ENCODE measurements at places on chromosomes 6 and 20. TPM values are rescaled to one million over a fixed set of nuclear protein-coding genes. Genes with fewer than 3 reads are reported as not detected.

- DNase-seq: no peak
Observed at GRCh38 chr6:9799582-9799981, 615.3 kb downstream of the TFAP2A start.

- DNase-seq: no peak
Observed at GRCh38 chr20:49147296-49147695, 40.8 kb downstream of the STAU1 start.

DNA sequence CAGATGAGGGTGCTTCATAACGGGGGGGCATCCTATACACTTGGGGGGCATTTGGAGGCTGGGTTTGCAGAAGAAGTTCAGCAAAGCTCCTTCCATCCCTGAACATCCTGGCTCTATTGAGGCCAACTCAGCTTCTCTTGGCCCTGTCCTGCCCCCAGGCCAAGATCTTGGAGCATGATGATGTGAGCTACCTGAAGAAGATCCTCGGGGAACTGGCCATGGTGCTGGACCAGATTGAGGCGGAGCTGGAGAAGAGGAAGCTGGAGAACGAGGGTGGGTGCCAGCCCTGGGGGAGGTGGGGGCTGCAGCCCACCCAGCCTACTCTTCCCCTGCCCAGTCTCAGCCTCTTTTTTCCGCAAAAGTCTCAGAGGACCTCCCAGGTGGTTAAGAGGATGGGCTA lies 17.2 kb downstream of the GDAP1L1 start:
- DNase-seq: no peak

GRCh38 chr6:153956808-153957207 lies 82.2 kb upstream of the OPRM1 start:
- DNase-seq: no peak

GRCh38 chr6:109455437-109456110 lies at the start of gene MICAL1:
Gene MICAL1 (minus strand): TSS chr6:109455772. CDS start chr6:109454196, 1,576 bp downstream.
- peak; percentile 39 for DNase-seq

CST2 gene
- not detected for total RNA-seq

Measured in gastrocnemius medialis (tissue), 4 donors.